ENCODE measurements at places on chromosomes 7 and 10. TPM values are rescaled to one million over a fixed set of nuclear protein-coding genes. Genes with fewer than 3 reads are reported as not detected.
A peak's percentile ranks its signal among the peaks of the same experiment; 100 is the strongest.

The METTL27 gene
- total RNA-seq, result not detected

DNA sequence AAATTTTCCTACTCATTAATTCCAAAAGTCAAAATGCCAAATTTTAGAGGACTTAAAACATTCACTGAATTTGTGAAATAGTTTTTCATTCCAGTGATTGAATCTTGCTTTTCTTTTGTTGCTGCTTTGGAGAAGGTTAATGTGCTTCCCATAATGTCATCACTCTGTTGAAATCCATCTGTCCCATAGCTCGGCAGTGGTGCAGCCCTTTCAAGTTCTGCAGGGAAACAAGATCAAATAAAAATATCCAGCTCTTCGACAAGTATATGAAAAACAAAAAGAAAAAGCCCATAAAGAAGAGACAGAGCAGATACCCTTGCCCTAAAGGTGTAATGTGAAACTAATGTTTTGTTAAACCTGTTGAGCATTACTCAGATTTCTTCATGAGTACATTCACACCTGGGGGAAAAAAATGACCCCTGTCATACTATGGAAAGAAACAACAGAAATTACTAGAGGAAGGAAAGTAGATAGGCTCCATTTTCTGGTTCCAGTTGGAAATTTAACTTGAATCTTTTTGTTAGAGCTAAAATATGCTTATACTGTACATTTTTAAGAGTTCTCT is 35.1 kb downstream of the AGR3 start:
- H3K27me3 ChIP-seq, result no peaks in the 10 kb centered on the region
- no peak overlapping the region for H3K4me3 ChIP-seq
- peaks cover 1% of the 10 kb centered on the region for H3K4me1 ChIP-seq
- no peak for DNase-seq
- no peak overlapping the region for H3K27ac ChIP-seq
- H3K36me3 ChIP-seq, result no peaks in the 10 kb centered on the region

GRCh38 chr10:118708571-118708970 is 46.2 kb downstream of the CACUL1 start:
- no peak for DNase-seq
- no peaks in the 10 kb centered on the region for H3K4me1 ChIP-seq
- H3K36me3 ChIP-seq, result no peaks in the 10 kb centered on the region
- H3K27ac ChIP-seq, result no peak overlapping the region
- no peak overlapping the region for H3K4me3 ChIP-seq
- H3K27me3 ChIP-seq, result no peaks in the 10 kb centered on the region

- H3K27me3 ChIP-seq, result no peaks in the 10 kb centered on the region
- DNase-seq, result no peak
- H3K4me3 ChIP-seq, result no peak overlapping the region
These were observed 19.6 kb downstream of the FRMPD2 start for GRCh38 chr10:48254750-48255512.

DNA sequence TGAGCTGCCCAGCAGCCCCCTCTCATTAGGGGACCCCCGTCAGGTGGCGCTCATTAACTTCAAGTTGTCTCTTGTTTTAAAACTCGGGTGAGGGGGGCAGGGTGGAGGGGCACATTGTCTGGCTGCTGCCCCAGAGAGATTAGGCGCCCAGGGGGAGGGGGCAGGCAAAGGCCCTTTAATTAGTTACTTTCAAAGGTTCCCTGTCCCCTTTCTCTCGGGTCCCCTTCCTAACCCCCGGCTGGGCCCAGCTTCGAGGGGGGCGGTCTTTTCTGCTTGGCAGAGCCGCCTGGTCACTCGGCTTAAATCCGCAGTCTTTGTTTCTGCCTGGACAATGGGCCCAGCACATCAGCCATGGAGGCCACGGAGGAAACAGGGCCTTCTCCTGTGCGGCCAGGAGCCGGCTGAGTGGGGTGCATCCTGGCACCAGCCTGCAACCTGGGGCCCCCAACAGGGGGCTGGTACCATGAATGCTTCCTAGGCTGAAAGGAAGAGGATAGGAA is 38.9 kb upstream of the SLF2 start:
- no peaks in the 10 kb centered on the region for H3K27me3 ChIP-seq
- no peak for DNase-seq
- no peak overlapping the region for H3K27ac ChIP-seq
- no peak overlapping the region for H3K4me3 ChIP-seq

DNA sequence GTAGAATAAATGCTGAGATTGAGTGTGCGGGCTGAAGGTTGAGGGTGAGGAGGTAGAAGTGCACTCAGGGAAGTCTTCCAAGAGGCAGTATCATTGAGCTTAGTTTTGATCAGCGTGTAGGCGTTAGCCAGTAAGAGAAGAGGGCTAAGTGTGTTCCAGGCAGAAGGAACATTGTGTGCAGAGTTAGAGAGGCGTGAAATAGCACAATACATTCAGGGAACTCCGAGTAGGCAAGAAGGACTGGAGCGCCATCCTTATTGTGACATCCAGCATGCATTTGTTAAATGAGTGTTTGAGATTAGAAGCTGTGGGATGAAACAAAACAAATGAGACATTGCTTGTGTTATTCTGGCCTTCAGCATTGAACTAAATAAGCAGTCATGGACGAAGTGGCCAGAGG is 140.9 kb upstream of the MKLN1 start:
- no peaks in the 10 kb centered on the region for H3K36me3 ChIP-seq
- DNase-seq, result no peak
- no peak overlapping the region for H3K27ac ChIP-seq

DNA sequence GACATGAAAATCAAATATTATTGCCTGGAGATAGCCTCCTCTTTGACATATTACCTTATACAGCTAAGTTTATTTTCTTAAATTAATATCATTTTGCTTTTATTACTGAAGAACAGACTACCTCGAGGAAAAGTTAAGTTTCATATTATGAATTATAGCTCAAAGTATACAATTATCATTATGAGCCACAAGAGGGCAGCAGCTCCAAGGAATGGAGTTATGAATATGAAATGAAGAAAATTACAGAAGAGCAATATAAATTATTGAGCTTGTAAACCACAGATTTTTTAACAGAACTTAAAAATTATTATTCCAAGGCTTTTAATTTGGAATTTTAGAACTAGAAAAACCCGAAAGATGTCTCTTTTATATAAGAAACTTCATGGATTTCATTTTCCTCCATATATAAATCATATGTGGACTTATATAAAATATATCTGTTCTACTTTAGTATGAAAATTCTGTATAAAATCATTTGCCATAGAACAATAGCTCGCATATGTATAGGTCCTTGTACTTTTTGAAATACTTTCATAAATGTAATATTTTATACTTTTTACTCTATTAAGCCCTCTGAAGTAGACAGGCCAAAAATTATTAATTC is 40.1 kb downstream of the IQUB start:
- DNase-seq, result peak; percentile 84
- H3K36me3 ChIP-seq, result no peaks in the 10 kb centered on the region
- no peaks in the 10 kb centered on the region for H3K27me3 ChIP-seq
- no peak overlapping the region for H3K27ac ChIP-seq
- no peak overlapping the region for H3K4me3 ChIP-seq

- H3K4me3 ChIP-seq, result peak overlapping the region; percentile 65
- peak; percentile 82 for DNase-seq
- peaks cover 34% of the 10 kb centered on the region for H3K4me1 ChIP-seq
- H3K27me3 ChIP-seq, result no peaks in the 10 kb centered on the region
- H3K27ac ChIP-seq, result peak overlapping the region; percentile 85
- no peaks in the 10 kb centered on the region for H3K36me3 ChIP-seq
These were observed 64.5 kb downstream of the CARD11 start for GRCh38 chr7:2979201-2979631.

DNA sequence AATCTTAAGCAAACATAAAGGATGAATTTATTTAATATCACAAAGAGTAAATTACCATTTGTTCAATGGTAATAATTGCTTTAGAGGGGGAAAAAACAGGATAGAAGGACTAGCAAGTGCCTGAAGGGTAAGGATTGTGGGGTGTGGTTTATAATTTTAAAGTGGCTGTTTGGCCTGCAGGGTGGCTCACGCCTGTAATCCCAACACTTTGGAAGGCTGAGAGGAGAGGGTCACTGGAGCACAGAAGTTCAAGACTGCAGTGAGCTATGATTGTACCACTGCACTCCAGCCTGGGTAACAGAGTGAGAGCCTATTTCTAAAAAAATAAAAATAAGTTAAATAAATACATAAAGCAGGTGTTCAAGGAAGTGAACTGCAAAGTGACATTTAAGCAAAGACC is 199.9 kb upstream of the AHR start:
- H3K27me3 ChIP-seq, result no peaks in the 10 kb centered on the region
- H3K36me3 ChIP-seq, result no peaks in the 10 kb centered on the region
- H3K4me3 ChIP-seq, result no peak overlapping the region
- no peak overlapping the region for H3K27ac ChIP-seq
- no peak for DNase-seq

DNA sequence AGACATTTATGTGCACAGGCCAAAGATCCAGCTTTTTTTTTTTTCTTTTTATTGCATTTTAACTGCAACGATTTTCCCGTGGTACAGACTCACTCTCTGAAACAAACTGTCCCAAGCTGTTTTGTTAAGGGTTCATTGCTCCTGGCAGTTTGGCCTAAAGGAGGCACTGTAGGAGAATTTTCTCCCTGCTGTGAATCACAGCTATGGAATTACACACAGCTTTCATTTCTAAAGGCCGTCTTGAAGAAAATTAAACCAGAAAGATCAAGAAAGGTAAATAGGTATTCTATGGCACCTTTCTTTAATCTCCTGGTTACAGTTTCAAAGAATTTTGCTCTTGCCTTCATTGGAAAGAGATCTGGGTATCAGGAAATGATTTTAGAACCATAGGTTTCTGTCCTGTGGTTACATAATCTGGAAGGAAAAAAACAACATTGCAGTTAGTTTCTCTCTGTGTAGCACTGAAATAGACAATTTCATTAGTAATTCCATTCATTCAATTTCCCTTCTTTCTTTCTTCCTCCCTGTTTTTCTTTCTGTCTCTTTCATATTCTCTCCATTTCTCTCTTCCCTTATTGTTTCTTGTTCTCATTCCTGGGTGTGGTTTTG is 51.2 kb downstream of the PDK4 start:
- H3K4me1 ChIP-seq, result no peaks in the 10 kb centered on the region
- H3K27me3 ChIP-seq, result no peaks in the 10 kb centered on the region
- no peak overlapping the region for H3K27ac ChIP-seq
- H3K36me3 ChIP-seq, result no peaks in the 10 kb centered on the region

- peaks cover 75% of the 10 kb centered on the region for H3K4me1 ChIP-seq
- H3K36me3 ChIP-seq, result peaks cover 49% of the 10 kb centered on the region
- peak; percentile 87 for DNase-seq
These were observed 3.1 kb downstream of the SYPL1 start for GRCh38 chr7:106108991-106109390.
